T-helper 17 cell (primary cell): ENCODE measurements at places on chromosomes 7 and 10.

- no peak for DNase-seq
Measured at GRCh38 chr7:135190703-135191102, 20.2 kb upstream of the CYREN start.

DNA sequence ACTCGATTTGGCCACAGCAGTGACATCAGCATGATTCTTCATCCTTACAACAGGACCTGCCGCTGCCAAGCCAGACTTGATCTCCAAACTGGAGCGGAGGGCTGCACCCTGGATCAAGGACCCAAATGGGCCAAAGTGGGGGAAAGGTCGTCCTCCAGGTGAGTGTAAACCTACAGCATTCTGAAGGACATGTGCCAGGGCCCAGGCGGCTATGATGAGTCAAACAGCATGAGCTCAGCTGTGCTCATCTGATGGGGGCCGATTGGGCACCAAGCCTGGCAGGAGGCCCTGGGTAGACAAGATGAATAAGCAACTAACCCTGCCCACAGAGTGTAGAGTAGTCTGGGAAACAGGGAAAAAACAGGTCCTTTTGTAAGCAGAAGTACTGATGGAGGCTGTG, 14.4 kb upstream of the ATP6V0E2 start:
- DNase-seq = no peak

- DNase-seq = no peak
Measured at GRCh38 chr7:68376131-68376661, 1222.1 kb upstream of the AUTS2 start.

DNA sequence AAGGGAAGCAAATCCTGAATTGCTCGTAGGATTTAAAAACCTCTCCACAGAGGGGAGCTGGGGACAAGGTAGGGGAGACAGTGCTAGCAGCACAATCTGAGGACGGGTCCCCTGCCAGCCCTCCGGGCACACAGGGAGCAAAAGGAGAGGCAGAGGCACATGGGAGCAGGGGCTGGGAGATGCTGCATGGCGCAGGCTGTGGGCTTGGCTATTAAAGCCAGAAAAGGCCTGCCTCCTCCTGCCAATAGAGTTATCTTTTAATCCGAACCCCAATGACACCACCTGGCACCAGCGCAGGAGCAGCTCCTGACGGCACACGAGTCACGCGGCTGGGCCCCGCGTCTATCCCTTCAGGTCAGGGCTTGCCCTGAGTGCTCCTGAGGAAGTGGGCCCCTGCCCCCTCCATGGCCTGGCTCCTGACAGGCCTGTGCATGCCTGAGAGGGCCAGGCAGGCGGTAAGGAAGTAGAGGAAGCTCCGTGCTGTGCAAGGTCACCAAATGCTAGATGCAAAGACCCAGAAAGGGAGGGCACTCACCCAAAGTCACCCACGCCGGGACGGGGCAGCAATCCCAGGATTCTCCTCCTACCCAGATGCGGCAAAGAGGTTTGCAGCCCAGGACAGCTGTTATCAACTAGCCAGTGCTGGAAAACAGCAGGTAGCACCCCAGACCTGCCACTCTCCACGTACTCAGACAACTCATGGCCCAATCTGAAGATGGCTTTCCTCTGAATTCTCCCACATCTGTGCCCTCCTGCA, 28.1 kb downstream of the DLG5 start:
- DNase-seq = no peak

GRCh38 chr10:30366829-30367228, 17.8 kb upstream of the MTPAP start:
- no peak for DNase-seq

DNA sequence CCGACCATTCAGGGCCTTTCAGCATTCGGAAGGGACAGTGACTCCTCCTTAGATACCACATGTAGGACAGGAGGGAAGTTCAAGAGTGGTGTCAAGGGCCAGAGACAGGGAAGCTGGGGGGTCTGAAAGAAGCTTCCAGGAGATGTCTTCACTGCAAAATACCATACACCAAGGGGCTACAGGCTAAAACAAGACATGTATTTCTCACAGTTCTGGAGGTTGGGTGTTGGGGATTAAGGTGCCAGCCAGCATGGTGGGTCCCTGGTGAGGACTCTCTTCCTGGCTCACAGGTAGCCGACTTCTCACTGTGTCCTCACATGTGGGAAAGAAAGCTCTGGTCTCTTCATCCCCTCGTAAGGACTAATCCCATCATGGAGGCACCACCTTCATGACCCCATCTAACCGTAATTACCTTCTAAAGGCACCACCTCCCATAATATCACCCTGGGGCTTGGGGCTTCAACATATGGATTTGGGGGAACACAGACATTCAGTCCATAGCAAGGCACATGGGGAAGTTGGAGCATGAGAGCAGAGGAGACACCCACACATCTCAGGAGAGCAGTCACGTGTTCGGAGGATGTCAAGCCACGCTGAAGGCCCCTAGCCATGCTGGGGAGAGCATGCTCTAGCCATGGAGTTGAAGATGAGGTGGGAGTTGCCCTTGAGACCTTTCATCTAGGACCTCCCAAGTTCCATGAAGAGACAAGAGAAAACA, 73.9 kb upstream of the GDF10 start:
- no peak for DNase-seq

- DNase-seq = no peak
Measured at GRCh38 chr10:74645692-74646091, 180.7 kb upstream of the KAT6B start.

- DNase-seq = no peak
Measured at GRCh38 chr7:4017785-4018184, 664.3 kb upstream of the FOXK1 start.

- DNase-seq = no peak
Measured at GRCh38 chr7:135831455-135832195, 83.0 kb upstream of the FAM180A start.

DNA sequence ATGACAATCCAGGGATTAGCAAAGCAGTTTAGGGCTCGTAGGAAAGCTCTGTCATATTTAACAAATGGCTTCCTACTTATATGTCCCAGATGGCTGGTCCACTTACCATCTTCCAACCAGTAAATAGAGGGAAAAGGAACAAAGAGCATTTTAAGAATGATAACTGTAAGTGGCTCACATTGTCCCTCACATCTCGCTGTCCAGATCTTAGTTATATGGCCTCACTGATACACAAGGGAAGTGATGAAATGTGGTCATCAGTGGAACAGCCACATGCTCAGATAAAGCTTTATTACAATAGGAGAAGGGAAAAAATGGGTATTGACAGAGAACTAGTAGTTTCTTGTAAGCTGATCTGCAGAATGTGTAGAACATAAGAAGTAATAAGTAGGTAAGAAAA, 35.8 kb downstream of the IQUB start:
- DNase-seq = no peak
